ENCODE measurements at places on chromosomes 6 and 20. TPM values are rescaled to one million over a fixed set of nuclear protein-coding genes. Genes with fewer than 3 reads are reported as not detected.

The PRPF6 gene
- total RNA-seq, result 87.2 TPM

The QRSL1 gene
- 10.6 TPM for total RNA-seq

The R3HDML gene
- not detected for total RNA-seq

The PLN gene
- not detected for total RNA-seq

The STX11 gene
- 1.5 TPM for total RNA-seq

The OGFRL1 gene
- 5.2 TPM for total RNA-seq

The MUCL3 gene
- total RNA-seq, result not detected

The DPPA5 gene
- not detected for total RNA-seq

The ELOVL4 gene
- total RNA-seq, result 1.6 TPM

The WFDC2 gene
- total RNA-seq, result not detected

The TXLNB gene
- total RNA-seq, result not detected

The C20orf202 gene
- total RNA-seq, result not detected

The EYA4 gene
- total RNA-seq, result 10.0 TPM

The OR2B6 gene
- not detected for total RNA-seq

GRCh38 chr20:40925829-40926510 lies 102.7 kb upstream of the TOP1 start:
- DNase-seq, result no peak
- no peaks in the 10 kb centered on the region for H3K36me3 ChIP-seq
- H3K27me3 ChIP-seq, result peaks cover 42% of the 10 kb centered on the region
- no peak overlapping the region for H3K27ac ChIP-seq
- H3K4me1 ChIP-seq, result no peaks in the 10 kb centered on the region

GRCh38 chr20:39468703-39469102 lies 506.6 kb downstream of the DHX35 start:
- no peaks in the 10 kb centered on the region for H3K36me3 ChIP-seq
- H3K27me3 ChIP-seq, result no peaks in the 10 kb centered on the region
- H3K4me3 ChIP-seq, result no peak overlapping the region
- no peaks in the 10 kb centered on the region for H3K4me1 ChIP-seq

- no peak overlapping the region for H3K27ac ChIP-seq
- H3K36me3 ChIP-seq, result no peaks in the 10 kb centered on the region
- no peak for DNase-seq
- no peaks in the 10 kb centered on the region for H3K27me3 ChIP-seq
These were observed 57.3 kb upstream of the SMIM29 start for GRCh38 chr6:34305982-34306708.

DNA sequence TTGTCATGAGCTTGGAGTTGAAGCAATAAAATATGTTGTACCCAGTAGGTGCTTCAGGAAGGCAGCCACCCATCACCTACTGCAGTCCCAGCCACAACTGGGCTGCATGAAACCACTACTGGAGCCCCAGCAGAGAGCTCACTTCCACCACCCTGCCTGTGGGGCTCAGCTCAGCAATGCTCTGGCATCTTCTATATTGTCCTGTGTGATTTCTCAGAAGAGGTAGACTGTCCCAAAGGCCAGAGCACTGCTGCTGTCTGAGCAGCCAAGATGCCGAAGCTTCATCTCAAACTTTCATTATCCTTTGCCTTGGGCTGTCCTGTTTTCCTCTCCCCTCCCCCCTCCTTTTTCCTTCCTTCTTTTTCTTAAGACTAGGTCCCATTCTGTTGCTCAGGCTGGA lies 126.9 kb downstream of the DHX35 start:
- H3K4me3 ChIP-seq, result no peak overlapping the region
- H3K27me3 ChIP-seq, result peaks cover 11% of the 10 kb centered on the region
- H3K36me3 ChIP-seq, result no peaks in the 10 kb centered on the region
- no peak overlapping the region for H3K27ac ChIP-seq

GRCh38 chr6:166626177-166627032 lies 646 bp downstream of the RPS6KA2 start:
- H3K27ac ChIP-seq, result no peak overlapping the region
- H3K4me3 ChIP-seq, result peak overlapping the region; percentile 87
- H3K4me1 ChIP-seq, result peaks cover 17% of the 10 kb centered on the region
- DNase-seq, result peak; percentile 36
- H3K27me3 ChIP-seq, result no peaks in the 10 kb centered on the region
- H3K36me3 ChIP-seq, result no peaks in the 10 kb centered on the region

- H3K27ac ChIP-seq, result no peak overlapping the region
- no peak for DNase-seq
- H3K4me1 ChIP-seq, result peaks cover 13% of the 10 kb centered on the region
- no peaks in the 10 kb centered on the region for H3K36me3 ChIP-seq
- H3K27me3 ChIP-seq, result peaks cover 5% of the 10 kb centered on the region
- no peak overlapping the region for H3K4me3 ChIP-seq
These were observed 42.5 kb upstream of the HBS1L start for GRCh38 chr6:135097172-135097571.

- no peak overlapping the region for H3K27ac ChIP-seq
- no peak for DNase-seq
- peaks cover 36% of the 10 kb centered on the region for H3K4me1 ChIP-seq
- no peaks in the 10 kb centered on the region for H3K27me3 ChIP-seq
- no peaks in the 10 kb centered on the region for H3K36me3 ChIP-seq
These were observed 4.0 kb downstream of the TEAD3 start for GRCh38 chr6:35492974-35493284.

DNA sequence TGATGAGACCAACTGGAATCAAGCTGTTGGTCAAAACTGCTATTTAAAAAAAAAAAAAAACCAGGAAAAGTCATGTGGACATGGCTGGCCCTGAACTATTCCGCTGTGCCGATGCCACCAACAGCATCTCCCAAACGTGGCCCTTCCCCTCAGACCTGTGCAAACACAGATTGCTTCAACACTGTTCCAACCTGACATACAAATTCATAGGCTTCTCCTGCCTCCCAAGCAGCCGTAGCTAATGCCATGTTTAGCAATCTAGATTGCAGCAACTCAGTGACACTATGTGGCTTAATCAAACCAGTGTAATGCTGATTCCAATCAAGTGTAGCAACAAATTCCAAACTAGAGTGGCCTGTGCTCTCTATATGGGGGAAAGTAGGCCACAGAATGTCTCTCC lies 16.2 kb downstream of the PRKN start:
- no peaks in the 10 kb centered on the region for H3K27me3 ChIP-seq
- H3K36me3 ChIP-seq, result no peaks in the 10 kb centered on the region
- no peak overlapping the region for H3K4me3 ChIP-seq
- no peak overlapping the region for H3K27ac ChIP-seq
- H3K4me1 ChIP-seq, result no peaks in the 10 kb centered on the region

GRCh38 chr6:84927551-84927950 lies 163.2 kb upstream of the TBX18 start:
- no peak overlapping the region for H3K27ac ChIP-seq
- H3K36me3 ChIP-seq, result no peaks in the 10 kb centered on the region
- H3K27me3 ChIP-seq, result peaks cover 19% of the 10 kb centered on the region
- DNase-seq, result no peak
- no peaks in the 10 kb centered on the region for H3K4me1 ChIP-seq

DNA sequence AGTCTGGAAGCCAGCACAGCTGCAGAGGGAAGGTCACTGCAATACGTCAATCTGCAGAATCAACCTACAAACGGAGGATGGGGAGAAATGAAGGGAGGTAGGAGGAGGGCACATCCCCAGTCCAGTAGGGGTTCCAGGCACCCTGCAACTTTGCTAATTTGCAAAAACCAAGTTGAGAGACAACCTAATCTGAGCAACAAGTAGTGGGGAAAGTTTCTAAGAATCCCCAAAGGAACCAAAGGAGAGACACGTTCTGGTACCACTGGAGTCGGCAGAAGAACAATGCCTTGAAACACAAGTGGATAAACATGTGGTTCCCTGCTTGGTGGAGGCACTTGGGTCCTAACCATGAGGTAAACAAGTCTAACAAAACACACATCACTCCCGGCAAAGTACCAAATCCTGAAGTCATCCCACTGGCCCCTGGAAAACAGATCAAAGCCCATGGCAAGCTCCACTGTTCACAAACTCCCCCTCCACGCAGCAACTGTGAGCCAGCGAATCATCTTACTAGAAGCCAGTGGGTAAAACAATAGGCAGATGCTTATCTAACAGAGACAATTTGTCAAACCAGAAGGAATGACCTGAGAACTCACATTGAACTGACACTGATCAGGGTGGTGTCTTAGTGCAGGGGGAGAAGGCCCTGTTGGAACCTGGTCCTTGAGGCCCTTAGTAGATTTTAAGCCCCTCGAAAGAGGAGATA lies 4.7 kb downstream of the MRPS18A start:
- no peaks in the 10 kb centered on the region for H3K27me3 ChIP-seq
- H3K27ac ChIP-seq, result no peak overlapping the region
- peaks cover 32% of the 10 kb centered on the region for H3K36me3 ChIP-seq

- peak overlapping the region; percentile 53 for H3K4me3 ChIP-seq
- peaks cover 38% of the 10 kb centered on the region for H3K4me1 ChIP-seq
- peak overlapping the region; percentile 29 for H3K27ac ChIP-seq
- H3K27me3 ChIP-seq, result no peaks in the 10 kb centered on the region
- DNase-seq, result peak; percentile 56
These were observed 14.3 kb upstream of the FOXP4 start for GRCh38 chr6:41531591-41532582.

- H3K36me3 ChIP-seq, result no peaks in the 10 kb centered on the region
- no peaks in the 10 kb centered on the region for H3K4me1 ChIP-seq
- no peak for DNase-seq
- no peak overlapping the region for H3K4me3 ChIP-seq
- no peaks in the 10 kb centered on the region for H3K27me3 ChIP-seq
These were observed 139.3 kb downstream of the PDSS2 start for GRCh38 chr6:107319906-107320530.

- H3K36me3 ChIP-seq, result peaks cover 27% of the 10 kb centered on the region
- no peak for DNase-seq
- H3K27ac ChIP-seq, result no peak overlapping the region
- no peaks in the 10 kb centered on the region for H3K27me3 ChIP-seq
- H3K4me3 ChIP-seq, result no peak overlapping the region
- peaks cover 16% of the 10 kb centered on the region for H3K4me1 ChIP-seq
These were observed 2.7 kb downstream of the RPS21 start for GRCh38 chr20:62389601-62390087.

DNA sequence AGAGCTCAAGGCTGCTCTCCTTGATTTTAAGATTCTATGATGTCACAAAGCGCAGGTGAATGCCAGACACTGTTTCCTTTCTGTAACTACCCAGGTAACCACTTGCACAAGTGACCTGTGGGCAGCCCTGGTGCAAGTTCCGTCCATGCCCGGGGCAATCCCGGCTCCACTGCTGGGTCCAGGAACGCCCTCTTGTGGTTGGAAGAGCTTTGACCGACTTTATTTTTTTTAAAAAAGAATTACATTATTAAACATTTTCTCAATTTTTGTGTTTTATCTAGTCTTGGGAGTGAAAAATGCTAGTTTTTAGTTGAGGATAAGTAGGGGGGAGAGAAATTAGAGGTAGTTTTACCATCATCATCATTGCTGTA lies 695.2 kb downstream of the QKI start:
- no peak for DNase-seq
- 0 out of 2 replicates have a peak overlapping the region, but pooled peaks have one; percentile 26 for H3K27ac ChIP-seq
- no peaks in the 10 kb centered on the region for H3K36me3 ChIP-seq
- peak overlapping the region; percentile 33 for H3K4me3 ChIP-seq
- H3K27me3 ChIP-seq, result no peaks in the 10 kb centered on the region
- H3K4me1 ChIP-seq, result peaks cover 13% of the 10 kb centered on the region

DNA sequence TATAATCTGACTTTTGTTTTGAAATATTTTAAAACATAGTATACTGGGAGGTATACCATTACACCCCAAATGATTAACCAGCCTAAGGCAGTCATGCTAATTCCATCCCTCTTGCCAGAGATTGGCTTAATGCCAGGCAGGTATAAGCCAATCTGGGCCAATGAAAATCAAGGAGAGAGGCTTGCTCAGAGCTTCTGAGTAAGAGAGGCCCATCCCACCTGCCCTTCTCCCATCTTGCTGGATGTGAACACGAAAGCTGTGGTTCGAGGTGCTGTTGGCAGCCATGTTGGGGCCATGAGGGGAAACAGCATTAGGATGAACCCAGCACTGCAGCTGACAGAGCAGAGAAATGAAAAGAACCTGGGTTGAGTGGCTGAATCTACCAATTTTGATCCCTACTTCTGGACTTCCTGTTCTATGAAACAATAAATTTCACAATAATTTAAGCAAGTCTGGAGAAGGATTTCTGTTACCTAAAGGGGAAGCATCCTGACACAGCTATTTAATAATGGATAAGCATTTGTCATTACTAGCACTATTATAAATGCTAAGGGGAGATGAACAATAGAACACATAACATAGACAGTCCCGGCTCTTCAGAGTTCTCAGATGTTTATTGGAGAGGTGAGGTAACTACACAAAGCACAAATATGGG lies 152.3 kb downstream of the CDC5L start:
- H3K36me3 ChIP-seq, result no peaks in the 10 kb centered on the region
- H3K27ac ChIP-seq, result no peak overlapping the region
- H3K4me1 ChIP-seq, result no peaks in the 10 kb centered on the region
- H3K4me3 ChIP-seq, result no peak overlapping the region

DNA sequence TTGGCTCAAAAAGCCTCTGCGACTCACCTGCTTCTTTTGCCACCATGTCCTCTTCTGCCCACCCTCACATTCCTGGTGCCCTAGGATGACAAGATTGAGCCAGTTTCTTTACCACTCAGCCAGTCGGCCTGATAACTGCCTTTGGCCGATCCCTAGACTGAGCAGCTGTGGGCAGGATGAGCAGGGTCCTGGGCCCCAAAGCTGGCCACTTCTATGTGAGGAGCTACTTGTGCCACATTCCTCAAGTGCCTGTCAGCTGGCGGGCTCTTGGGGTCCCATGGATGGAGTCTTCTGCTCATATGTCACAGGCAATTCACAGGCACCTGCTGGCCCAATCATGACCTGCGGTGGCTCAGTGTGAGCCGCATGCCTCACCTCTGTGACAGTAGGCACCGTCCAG lies 16.5 kb downstream of the DYNLRB1 start:
- H3K27me3 ChIP-seq, result no peaks in the 10 kb centered on the region
- H3K4me3 ChIP-seq, result no peak overlapping the region
- H3K36me3 ChIP-seq, result peaks cover 36% of the 10 kb centered on the region
- H3K4me1 ChIP-seq, result no peaks in the 10 kb centered on the region
- no peak overlapping the region for H3K27ac ChIP-seq
- no peak for DNase-seq

DNA sequence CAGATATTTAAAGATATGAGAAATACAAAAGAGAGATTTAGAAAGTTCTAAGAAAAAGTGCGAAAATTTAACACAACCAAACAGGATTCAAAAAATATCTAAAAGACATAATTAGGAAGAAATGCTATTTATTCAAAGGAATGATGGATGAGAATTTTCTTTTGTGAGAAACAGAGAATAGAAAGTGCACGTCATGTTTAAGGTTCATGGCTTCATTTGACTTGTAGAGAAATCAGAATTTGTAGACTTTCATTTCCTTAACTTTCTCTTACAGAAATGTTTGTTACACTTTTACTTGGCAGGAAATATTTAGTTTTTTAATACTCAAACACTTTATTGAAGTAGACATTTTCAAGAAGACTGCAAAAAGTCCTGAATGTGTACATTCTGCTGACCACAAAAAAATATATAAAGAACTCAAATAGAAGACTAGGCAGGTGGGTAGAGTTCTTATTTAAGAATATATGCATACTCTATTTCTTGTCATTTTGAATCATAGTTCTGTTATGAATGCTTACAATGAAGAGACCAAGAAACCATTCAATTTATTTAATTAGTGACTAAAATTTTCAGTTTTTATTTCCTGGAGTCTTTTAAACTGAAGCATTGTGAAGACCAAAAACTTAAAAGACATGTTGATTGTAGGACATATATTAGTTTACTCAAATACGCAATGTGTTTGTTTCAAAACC lies 710.5 kb upstream of the HS3ST5 start:
- H3K4me1 ChIP-seq, result no peaks in the 10 kb centered on the region
- H3K36me3 ChIP-seq, result no peaks in the 10 kb centered on the region
- H3K27ac ChIP-seq, result no peak overlapping the region
- DNase-seq, result no peak
